Liver (tissue), 10 donors: ENCODE measurements at places on chromosomes 12 and 14. TPM values are rescaled to one million over a fixed set of nuclear protein-coding genes. Genes with fewer than 3 reads are reported as not detected.

DNA sequence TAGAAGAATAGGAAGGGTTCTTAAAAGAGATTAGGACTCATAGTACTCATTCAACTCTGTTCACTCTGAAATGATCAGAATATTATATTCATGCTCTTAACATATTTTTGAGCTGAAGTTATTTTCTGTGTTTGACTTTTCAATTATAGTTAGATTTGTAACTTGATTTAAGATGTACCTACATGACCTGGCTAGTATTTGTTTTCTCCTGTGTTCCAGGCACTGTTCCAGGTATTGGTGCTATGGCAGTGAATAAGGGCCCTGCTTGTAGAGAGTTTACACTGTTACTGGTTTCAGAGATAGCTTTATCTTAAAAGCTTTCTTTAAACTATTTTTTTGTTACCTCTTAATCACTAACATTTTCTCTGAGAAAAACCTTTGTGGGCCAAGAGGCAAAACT, 19.1 kb upstream of the SLC17A8 start:
- H3K27ac ChIP-seq, result peak overlapping the region; percentile 4
- peaks cover 18% of the 10 kb centered on the region for H3K36me3 ChIP-seq
- H3K4me3 ChIP-seq, result no peak overlapping the region
- peaks cover 7% of the 10 kb centered on the region for H3K4me1 ChIP-seq
- no peak for DNase-seq

DNA sequence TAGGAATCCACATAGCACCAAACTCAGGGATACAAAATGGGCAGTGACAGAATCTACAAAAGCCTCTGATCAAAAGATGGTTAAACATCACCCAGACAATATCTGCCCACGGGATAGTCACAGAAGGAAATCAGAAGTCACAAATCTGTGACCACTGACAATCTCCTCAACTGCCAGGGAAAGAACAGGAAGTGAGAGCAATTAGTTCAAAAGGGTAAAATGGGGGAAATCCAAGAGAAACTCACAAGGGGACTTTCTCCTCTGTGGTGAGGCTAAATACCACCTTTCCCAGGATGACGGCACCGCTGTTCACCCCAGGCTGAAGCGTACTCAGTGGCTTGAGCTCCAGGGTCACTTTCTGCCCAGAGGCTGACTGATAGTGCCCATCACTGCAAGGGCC, 10.7 kb downstream of the TTC5 start:
- H3K27ac ChIP-seq, result no peak overlapping the region
- H3K4me3 ChIP-seq, result no peak overlapping the region
- H3K4me1 ChIP-seq, result no peaks in the 10 kb centered on the region

DNA sequence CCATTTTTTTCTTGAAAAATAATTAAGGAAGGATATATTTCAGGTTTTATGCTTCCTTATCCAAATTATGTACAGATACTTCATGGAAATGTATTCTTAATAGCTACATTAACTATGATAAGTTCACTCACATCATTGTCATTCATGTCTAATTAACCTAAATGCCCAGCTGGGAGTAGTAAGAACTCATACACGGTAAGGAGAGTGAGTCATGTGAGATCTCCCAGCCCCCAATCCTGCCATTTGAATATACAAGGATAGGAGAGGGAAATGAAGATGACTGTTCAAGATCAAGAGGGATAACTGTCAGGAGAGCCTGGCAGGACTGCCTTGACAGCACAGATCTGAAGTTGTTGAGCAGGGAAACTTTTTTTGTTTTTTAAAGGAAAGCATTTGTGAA, 343.4 kb upstream of the USP15 start:
- no peaks in the 10 kb centered on the region for H3K27me3 ChIP-seq
- no peak overlapping the region for H3K27ac ChIP-seq
- DNase-seq, result no peak
- no peak overlapping the region for H3K4me3 ChIP-seq

DNA sequence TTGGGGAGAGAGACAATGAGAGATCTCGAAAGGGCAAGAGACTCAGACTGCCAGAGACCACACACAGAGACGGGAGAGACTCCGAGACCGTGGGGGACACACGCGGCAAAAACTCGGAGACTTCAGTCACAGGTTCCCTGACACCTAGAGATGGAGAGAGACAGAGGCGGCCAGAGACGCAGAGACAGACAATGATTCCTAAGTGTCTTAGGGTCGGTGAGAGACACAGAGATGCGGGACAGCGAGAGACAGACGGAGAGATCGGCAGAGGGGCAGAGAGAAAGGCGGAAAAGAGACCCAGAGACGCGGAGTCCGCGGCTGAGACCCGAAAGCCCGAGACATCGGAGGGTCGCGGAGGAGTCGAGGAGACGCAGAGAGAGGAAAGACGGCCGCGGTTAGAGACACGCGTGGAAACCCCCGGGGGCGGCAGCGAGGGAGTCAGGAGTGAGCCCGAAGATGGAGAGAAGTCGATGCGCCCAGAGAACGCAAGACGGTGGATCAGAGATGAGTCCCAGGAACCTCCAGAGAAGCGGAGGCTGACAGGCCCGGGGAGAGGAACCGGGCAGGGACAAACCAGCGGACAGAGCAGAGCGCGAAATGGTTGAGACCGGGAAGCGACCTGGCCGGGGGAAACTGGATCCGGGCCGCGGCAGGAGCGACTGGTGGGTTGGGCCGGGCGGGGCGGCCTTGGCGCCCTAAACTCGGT, 7.8 kb downstream of the LHX5 start:
- DNase-seq, result no peak
- no peak overlapping the region for H3K4me3 ChIP-seq
- no peaks in the 10 kb centered on the region for H3K36me3 ChIP-seq
- H3K27ac ChIP-seq, result no peak overlapping the region
- peaks cover 16% of the 10 kb centered on the region for H3K4me1 ChIP-seq

DNA sequence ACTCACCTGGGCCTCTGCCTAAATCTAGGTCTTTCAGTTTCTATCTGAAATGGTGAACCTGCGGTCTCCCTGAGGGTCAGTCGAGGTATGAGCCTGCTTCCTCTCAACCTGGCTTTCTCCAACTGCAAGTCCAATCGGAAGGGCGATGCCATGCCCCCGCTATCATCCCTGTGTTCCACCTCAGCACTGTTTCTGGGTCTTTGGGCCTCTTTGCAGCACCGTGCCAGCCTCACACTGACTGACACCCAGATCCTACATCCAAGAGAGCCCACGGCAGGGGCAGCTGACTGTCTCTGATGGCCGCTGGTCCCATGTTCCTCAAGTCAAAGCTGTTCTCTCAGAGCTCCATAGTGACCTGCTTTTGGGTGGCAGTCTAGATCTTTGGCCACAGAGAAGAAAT, 120.7 kb downstream of the PAPOLA start:
- H3K27me3 ChIP-seq, result no peaks in the 10 kb centered on the region
- no peak for DNase-seq
- no peak overlapping the region for H3K27ac ChIP-seq
- no peak overlapping the region for H3K4me3 ChIP-seq
- H3K4me1 ChIP-seq, result no peaks in the 10 kb centered on the region

- no peak overlapping the region for H3K27ac ChIP-seq
- no peak for DNase-seq
- no peaks in the 10 kb centered on the region for H3K4me1 ChIP-seq
- no peak overlapping the region for H3K4me3 ChIP-seq
- no peaks in the 10 kb centered on the region for H3K27me3 ChIP-seq
Observed at GRCh38 chr12:51672334-51672733, 81.3 kb downstream of the SCN8A start.

DNA sequence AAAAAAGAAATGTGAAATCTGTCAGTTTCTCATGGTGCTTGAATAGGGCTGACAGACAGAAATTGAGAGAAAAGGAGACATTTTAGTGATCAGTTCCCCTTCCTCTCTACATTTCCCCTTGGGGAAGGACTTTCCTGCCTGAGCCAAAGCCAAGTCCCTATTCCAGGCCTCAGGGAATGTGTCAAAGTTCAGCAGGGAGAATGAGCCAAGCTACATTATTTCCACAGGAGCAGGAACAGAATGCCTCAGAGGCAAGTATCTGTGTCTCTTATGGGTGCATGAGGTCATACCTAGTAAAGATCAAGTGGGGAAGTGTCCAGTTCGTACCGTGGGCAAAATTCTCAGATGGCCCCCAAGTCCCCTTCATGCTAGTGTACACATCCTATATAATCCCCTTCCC, 68.6 kb downstream of the IQSEC3 start:
- H3K36me3 ChIP-seq, result no peaks in the 10 kb centered on the region
- H3K27me3 ChIP-seq, result no peaks in the 10 kb centered on the region
- H3K4me1 ChIP-seq, result no peaks in the 10 kb centered on the region
- DNase-seq, result no peak
- no peak overlapping the region for H3K4me3 ChIP-seq

- DNase-seq, result no peak
- no peaks in the 10 kb centered on the region for H3K27me3 ChIP-seq
- H3K27ac ChIP-seq, result no peak overlapping the region
- H3K36me3 ChIP-seq, result no peaks in the 10 kb centered on the region
Observed at GRCh38 chr14:101520621-101521472, 40.4 kb upstream of the DIO3 start.

ADGRD1 gene
- polyA plus RNA-seq, result 3.4 TPM

- no peaks in the 10 kb centered on the region for H3K4me1 ChIP-seq
- no peaks in the 10 kb centered on the region for H3K36me3 ChIP-seq
- DNase-seq, result no peak
- no peaks in the 10 kb centered on the region for H3K27me3 ChIP-seq
Observed at GRCh38 chr12:58570411-58570810, 349.9 kb downstream of the LRIG3 start.

CLEC4D gene
- polyA plus RNA-seq, result 0.08 TPM

DNA sequence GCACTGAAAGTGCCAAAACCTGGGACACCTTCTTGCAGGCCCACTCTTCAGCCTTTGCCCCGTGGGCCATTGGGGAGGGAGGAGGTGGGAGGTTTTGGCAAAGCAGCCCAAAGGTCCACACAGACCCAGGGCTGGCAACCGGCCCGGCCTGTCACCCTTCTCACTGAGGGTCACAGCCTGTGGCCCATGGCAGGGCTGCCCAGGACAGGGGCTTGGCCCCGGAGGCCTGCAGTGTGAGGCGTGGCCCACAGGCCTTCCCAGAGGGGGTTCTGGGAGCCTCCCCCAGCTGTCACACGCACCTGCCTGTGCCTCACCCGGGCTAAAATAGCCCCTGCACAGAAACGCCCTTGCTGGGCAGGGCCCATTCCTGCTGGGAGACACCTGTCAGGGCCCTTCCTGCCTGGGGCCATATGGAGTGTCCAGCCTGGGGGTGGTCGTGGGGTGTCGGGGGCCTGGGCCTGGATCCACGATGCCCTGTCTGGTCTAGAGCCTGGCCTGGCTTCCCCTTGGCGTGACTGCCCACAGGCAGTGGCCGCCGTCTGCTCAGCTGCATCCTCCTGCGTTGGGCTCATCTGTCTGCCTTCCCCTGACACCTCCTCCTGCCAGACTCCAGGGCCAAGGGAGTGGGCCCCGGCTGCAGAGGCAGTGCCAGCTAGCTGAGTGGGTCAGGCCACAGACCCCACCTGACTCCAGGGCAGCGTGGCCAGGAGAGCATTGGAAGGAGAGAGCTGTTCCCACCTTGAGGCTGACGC, 19.2 kb downstream of the PACS2 start:
- no peak overlapping the region for H3K4me3 ChIP-seq
- no peaks in the 10 kb centered on the region for H3K27me3 ChIP-seq
- no peaks in the 10 kb centered on the region for H3K36me3 ChIP-seq
- DNase-seq, result peak; percentile 48
- H3K27ac ChIP-seq, result no peak overlapping the region

DNA sequence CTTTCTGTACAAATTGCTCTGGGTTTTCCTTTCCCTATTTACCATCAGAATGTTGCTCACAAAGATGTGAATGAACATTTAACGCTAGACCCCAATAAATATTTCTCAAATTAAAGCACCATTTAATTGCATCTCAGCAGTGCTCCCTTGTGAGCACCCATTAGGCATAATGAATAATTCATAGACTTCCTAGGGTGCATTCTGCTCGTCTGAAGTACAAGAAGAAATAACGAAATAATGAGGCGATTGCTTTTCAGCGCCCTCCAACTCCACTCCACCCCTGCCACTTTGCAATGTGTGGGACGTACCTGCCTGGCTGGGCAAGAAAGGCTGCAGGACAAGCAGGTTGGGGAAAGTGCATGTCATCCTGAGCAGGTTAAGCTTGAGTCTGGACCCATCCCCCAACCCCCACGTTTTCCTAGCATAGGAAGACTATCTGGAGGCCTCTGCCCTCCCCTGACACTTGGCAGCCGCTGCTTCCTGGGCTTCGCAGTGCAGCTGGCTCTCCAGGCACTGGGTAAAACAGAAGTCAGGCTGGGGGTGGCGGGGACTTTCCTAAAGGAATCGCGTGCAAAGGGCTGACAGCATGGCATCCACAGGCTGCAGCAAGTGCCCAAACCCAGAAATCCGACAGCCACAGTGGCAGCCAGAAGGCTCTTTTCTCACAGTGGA, 253.7 kb downstream of the DUSP6 start:
- H3K4me1 ChIP-seq, result no peaks in the 10 kb centered on the region
- DNase-seq, result no peak
- H3K36me3 ChIP-seq, result no peaks in the 10 kb centered on the region
- H3K4me3 ChIP-seq, result no peak overlapping the region
